COLO829 (cell line): ENCODE measurements at places on chromosomes 2 and 18.

DNA sequence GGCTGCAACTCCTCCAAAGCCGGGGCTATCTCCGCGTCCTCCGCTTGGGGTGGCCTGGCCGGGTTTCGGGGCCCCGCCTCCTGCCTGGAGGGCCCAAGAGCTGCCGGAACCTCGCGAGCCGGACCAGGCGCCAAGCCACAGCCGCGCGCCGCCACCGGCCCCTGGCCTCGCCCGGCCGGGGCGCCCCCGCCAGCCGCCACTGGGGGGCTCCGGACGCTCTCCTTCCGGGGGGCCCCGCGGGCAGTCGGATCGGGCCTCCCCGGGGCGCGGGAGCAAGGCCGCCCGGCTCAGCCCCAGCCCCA is 17.4 kb upstream of the HAAO start:
- DNase-seq, result peak; percentile 58

- DNase-seq, result no peak
Measured at GRCh38 chr18:35024965-35025364, 16.2 kb upstream of the MAPRE2 start.

DNA sequence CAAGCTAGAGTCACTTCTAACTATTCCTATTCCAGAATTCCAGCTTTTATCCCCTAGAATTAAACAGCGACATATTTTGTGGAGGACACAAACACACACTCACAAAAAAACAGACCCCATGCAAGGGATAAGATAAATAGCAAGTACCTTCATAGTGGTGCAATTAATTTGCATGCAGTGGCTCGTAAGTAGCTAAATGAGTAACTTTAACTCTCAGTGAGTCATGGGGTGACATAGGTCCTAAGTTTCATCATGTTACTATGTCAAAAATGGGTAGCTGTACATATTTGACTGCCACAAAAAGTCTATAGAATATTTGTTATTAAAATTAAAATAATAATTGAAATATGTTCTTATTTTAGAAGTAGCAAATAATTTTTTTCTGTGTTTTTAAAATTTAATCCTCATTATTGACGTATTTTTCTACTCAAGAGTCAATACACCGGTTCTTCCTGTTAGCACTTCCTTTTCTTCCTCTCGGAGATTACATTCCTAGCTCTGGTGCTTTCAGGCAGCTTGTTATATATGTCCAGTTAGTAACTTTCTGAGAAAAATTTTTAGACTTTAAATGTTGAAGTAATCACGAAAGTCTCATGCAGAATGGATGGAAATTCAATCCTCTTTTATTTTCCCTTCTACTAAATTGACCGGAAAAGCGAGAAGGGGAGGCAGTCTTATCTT is 247.0 kb downstream of the KCNH7 start:
- no peak for DNase-seq

GRCh38 chr2:68762665-68763064 is 28.1 kb downstream of the ARHGAP25 start:
- no peak for DNase-seq

DNA sequence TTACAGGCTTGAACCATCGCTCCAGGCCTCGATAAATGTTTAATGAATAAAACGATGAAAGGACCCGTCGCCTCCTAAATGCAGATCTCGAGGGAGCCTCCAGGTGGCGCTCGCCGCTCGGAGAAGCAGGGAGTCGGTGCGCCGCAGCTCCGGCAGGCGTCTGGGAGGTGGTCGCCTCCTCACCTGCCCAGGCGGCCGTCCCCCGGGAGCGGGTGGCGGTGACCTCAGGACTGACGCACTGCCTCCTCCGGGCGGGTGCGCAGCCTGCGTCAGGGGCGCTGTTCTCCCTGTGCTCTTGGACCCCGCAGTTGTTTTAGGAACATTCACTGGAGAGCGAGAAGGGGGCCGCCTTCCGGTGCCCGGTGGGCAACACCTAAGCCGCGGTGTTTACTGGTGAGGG is 38.6 kb upstream of the POLE4 start:
- no peak for DNase-seq

DNA sequence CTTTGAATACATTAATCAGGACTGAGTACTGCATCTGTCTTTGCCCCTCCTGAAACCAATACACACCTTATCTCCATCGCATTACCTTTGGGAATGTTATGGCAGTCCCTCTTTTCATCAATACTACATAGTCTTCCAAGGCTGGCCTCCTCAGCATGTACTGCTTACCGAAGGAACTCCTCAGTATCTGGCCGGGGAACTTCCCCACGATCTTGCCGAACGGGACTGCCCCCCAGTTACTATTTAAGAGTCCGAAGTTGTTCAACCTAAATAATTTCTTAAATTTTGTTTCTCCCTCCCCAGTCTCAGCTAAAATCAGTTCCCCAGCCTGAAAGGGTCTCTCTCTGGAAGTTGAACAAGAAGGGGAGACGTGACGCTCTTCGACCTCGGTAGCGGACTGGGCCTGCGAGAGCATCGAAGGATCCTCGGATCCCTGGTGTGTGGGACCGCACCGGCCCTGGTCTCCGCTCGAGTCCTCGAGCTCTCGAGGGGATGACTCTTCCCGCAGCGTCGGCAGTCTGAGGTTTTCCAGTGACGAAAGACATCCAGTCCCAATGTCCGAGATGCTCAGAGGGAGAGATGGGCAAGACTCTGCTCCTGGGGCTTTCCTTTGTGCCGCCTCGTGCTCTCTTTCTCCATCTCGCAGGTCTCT is 489 bp downstream of the TRMT61B start:
- DNase-seq, result no peak

DNA sequence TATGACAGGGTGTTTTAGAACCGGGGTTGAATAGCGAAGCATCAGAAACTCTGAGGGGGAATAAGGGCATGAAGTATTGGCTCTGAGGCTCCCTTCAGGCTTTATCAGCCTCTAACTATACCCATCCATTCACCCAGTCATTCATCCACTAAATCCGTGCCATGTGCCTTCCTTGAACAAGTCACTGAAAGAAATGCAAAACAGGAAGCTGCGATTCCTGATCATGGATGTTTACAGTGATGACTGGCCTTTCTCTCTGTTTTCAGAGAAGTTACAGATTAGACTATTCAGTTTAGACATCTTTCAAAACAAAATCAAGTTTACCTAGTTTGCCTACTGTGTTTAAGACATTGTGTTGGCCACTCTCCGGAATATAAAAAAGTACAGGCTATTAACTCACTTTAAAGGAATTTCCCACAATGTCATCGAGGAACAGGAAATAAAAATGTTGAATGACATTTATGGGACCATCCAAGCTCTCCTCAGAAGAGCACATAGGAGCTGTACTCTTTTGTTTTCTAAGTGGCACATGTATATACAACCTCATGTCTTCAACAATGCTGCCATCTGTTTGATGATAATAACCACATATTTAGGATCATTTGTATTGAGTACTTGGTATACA is 43.8 kb upstream of the SLC14A1 start:
- DNase-seq, result no peak
